ENCODE measurements at places on chromosomes 3 and 15.

DNA sequence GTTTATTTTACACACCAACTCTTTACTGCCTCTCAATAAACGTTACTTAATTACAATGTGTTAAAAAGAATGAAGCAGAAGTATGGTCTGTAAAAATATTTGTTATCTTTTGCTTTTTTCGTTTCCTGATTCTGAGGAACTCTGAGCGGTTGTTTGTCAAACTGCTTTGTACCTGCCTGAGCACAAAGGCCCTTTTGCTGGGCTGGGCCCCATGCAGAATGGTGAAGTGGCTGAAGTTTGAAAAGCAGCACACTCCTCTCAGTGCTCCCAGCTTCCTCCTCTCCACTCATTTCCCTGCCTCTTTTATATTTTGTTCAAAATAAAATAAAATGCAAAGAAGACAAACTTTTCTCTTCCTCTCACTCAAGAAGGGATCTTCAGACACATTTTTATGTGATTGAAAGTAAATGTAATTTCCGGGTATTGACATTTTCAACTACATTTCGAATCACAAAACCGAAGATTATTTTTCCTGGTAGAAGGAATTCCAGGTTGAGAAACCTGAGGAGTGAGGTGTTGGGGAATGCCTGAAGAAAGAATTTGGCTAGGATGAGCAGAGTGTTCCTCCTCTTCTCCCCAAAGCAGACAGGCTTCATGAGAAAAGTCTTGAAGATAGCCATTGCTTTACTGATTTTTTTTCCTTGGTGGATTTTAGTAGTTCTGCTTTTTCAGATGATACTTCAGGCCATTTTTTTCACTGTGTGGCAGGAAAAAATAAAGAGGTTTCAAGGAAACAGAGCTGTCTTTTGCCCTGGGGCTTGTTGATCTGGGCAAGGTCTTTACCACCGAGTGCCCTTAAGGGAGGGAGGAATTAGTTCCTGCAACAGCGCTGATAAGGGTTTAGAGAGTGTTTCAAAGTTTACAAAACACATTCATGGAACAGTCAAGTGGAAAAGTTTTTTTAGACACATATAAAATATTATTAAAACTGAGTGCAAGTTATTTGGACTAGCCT is 229.8 kb downstream of the NFKBIZ start:
- peak; percentile 26 for DNase-seq

DNA sequence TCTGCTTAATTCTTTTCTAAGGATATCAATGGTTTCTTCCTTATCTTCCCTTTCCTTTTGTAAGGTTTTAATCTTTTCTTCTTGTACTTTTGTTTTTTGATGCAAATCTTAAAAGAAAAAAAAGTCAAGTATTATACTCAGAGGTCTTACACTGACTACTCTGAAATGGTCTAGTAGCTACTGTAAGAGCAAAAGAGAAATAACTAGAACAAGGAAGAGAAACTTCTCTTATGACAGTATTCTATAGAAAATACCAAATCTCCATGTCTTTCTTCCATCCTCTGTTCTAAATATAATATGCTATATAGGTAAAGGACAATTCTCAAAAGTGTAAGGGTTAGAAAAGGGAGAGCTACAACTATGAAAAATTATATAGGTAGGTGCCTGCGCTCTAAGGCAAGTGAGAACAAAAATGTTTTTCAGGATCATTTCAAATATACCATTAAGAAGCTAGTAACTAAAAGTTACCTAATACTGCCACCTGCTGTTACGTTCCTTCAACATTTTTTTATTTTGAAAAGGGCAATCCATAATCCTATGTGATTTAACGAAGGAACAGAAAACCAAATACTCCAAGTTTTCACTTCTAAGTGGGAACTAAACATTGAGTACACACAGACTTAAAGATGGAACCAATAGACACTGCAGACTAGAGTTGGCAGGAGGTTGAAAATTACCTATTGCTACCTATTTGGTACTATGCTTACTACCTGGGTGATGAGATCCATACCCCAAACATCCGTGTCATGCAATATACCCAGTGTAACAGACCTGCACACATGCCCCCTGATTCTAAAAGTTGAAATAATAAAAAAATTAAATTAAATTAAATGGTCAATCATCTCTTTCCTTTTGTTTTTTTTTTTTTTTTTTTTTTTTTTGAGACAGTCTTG is 36.7 kb downstream of the CIP2A start:
- peak; percentile 76 for DNase-seq

GRCh38 chr3:54668236-54668635 is 259.6 kb downstream of the LRTM1 start:
- DNase-seq = no peak

GRCh38 chr15:50798684-50799083 is 33.2 kb upstream of the SPPL2A start:
- DNase-seq = peak; percentile 61

GRCh38 chr15:69126054-69126469 is 34.4 kb upstream of the GLCE start:
- no peak for DNase-seq

DNA sequence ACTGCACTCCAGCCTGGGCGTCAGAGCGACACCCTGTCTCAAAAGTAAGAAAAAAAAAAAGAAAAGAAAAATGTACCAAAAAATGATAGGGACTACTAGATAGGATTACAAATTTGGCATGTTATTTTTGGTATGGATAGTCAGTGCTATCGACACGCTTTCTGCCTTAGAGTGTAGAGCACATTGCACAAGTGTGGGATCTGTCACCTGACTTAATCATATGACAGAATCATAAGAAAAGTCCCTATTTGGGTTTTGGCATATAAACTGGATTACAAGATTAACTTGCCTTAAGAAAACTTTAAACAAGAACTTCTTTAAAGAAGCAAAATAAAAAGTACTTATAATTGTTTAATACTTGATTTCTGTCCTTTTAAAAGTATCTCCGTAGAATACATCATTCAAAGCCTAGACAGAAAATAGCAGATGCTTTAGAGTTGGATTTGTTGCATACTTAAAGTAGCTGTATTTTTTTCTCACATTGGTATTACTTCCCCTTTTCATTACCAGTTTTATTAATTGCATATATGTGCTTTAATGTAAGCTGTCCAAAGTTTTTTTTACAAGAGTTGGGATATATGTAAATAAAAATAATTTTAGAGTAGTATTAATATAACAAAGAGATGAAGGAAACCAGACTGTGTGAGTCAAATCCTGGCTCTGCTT is 7.8 kb downstream of the ATP6V1A start:
- no peak for DNase-seq

- DNase-seq = peak; percentile 55
Observed at GRCh38 chr15:75640483-75641178, 607 bp upstream of the IMP3 start.

GRCh38 chr3:195099951-195100785 is 170.8 kb downstream of the XXYLT1 start:
- no peak for DNase-seq

DNA sequence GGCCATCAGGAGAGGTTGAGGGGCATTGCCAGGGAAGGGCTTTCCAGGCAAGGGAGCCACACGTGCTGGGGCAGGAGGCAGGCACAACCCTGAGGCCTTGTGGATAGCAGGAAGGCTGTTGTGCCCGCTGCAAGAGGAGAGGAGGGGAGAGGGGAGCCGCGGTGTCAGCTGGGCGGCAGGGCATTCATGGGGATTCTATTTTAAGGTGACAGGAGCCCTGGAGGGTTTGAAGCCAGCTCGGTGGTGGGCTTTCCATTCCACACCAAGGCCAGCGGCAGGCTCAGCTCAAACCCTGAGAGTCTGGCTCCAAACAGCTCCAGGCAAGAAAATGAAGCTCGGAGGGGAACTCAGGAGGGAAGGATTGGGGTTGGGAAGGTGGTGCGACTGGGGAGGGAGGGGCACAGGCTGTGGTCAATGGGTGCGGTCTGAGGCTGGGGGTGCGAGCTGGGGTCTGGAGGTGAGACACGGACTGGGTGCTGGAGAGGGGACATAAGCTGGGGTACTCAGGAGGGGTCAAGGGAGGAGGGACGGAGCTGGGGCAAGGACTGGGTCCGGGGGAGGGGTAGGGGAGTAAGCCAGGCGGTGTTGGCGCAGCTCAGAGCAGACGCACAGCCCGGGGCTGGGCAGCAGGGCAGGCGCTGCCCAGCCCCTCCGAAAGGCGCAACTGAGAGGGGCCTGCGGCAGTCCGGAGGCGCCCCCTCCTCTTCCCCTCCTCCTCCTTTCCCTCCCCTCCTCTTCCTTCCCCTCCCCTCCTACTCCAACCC is 43.4 kb downstream of the TPRA1 start:
- no peak for DNase-seq

DNA sequence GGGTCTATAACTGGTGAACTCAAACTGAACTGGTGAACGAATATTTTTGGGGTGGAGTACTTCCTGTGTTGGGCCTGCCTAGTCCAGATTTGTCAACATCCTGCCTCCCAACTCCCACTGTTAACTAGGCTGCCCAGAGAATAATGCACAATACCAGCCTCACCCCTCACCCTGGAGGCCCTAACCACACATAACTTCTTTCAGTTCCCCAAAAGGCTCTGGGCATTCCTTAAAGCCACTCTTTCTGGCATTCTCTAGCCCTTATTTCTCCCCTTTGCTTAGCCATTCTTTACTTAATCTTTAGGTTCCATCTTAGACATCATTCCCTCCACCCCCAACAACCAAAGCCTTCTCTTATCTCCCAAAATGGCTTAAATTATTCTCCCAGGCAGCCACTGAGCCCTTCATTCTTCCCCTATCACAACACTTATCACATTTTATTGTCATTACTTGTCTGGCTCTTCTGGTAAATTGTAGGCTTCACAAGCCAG is 9.1 kb upstream of the SEC11A start:
- DNase-seq = peak; percentile 23

DNA sequence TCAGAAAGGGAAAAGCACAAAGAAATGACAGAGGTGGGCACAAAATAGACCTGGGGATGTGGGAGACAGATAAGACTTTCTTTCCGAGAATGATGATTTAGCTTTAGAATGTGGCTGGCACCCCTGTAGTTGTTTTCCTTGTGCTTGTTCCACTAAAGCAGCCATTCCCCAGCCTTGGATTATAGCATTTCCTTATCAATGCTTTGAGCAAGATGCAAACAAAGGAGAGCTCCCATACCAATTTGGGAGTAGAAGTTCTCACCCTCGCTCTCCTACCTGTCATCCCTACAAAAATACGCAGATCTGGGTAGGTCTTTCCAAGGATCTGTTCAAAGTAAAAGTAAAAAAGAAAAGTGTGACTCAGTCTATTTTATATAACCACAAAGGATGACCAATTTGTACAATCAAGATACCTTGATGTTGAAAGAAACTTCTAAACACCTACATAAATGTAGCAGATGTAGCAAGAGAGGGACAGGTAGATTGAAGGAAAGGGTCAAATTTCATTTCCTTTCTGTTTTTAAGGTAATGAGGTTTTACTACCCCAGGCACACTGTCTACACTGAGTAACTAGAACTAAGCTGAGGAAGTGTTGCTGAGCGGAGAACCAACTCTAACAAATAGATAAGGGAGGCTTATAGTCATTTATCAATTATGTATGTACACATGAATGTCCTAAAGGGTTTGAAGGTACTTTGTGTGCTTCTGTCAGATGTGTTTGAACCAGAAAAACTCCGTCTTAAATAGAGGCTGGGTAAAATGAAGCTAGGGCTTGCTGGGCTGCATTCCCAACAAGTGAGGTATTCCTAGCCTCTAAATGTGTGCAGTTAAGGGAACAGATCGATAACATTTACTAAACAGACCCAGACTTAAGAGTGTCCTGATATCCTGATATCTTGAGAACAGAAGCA is 91.1 kb upstream of the LRRN1 start:
- DNase-seq = no peak

Measured in PC-3 (cell line).